Thoracic aorta (tissue), 2 donors: ENCODE measurements at places on chromosomes 5 and 9. TPM values are rescaled to one million over a fixed set of nuclear protein-coding genes. Genes with fewer than 3 reads are reported as not detected.

- DNase-seq: no peak
Measured at GRCh38 chr5:132095424-132095972, 21.9 kb downstream of the CSF2 start.

DNA sequence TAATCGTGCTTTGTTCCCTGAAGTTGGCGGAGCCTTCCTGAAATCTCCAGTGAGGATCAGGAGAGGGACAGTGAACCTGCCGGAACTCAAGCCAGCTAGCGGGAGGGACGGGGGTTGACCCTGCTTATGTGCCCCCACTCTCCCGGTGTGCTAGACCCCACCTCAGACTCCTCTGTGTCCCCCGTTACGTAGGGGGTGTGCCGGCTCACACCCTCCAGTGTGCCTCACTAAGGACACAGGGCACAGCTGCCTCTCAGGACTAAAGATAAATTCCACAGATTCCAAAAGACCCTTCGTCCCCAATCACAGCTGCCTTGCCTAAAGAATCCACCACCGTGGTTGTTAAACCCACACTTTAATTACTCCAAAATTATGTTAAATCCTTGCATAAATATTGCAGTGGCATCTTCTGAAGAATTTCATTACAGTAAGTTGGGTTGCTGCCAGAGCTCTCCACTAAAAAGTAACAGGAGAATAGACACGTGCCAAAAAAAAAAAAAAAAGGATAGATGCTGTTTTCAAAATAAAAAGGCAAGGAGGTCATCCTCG lies 73.7 kb downstream of the GTF3C4 start:
- no peak for DNase-seq

Gene DNAJC18
- 6.9 TPM for total RNA-seq

Gene PRRT1B
- not detected for total RNA-seq

DNA sequence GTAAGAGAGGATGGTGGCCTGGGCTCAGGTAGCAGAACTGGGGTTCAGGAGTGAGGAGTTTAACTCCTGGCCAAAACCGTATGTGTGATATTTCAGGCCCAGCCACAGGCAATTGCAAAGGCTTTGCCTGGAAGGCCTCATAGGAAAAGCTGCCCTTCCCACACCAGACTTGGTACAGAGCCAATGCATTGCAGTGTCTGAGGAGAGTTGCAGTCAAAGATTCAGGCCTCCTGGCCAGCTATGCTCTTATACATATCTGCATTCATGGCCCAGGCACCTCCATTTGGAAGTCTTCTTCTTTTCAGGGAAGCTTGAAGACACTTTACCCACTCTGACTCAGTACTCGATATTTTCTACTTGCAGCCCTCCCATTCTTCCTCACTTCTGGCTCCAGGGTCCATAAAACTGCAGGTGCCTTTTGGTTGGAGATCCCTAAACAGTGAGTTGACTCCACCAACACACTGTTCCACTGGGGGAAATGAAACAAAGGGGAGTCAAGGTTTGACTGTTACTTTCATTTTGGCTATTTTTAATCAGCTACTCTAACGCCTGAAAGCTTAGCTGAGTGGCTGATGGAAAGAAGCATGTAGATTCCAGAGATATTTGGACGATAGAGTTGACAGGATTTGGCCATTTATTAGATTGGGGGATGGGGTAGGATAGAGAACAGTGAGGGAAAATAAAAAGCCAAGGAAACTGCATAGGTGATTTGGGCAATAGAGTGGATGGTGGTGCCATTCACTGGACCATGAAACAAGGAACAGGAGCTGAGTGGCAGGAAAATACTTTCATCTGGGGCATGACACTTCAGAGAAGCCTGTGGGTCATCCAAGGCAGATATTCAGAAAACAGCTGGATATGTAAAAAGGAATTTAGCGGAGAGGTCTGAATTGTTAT lies 30.6 kb upstream of the IL33 start:
- no peak for DNase-seq

DNA sequence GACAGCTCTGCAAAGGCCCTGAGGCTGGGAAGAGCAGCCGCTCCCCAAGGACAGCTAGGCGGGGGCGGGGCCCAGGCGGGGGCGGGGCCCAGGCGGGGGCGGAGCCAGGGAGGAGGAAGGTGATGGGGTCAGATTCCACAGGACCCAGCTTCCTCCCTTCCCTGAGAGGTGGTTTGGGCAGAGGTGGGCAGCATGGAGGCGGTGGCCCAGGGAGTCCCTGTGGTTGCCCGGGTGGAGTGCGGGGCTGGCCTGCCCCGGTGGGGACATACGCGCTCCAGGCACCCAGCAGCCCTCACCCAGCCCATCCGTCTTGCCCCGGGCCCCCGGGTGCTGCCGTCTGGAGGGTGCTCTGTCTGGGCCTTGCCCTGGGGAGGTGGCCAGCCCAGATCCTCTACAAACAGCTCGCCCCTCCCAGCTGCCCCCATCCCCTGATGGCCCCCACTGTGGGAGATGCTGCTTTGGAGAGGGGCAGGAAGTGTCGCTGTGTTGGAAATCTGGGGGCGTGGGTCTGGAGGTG lies 11.0 kb upstream of the RNU6ATAC start:
- DNase-seq: no peak

DNA sequence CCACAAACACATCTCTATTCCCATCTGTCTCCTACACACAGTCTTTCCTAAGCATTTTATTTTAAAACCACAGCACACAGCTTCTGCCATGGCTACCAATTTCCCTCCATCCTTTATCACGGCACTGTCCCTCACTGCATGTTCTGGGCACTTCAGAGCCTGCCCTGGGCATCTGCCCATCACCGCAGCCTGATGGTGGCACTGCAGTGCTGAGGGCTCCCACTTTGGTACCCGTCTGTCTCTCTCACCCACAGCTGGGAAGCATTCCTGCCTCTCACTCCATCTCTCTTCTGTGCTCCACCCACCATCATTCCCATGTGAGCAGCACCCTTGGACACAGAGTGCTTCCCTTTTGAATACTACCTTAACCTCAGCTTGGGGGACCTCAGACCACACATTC lies 31.7 kb downstream of the ZDHHC11 start:
- DNase-seq: no peak

- no peak for DNase-seq
Measured at GRCh38 chr5:94360382-94361130, 257.8 kb downstream of the KIAA0825 start.

DNA sequence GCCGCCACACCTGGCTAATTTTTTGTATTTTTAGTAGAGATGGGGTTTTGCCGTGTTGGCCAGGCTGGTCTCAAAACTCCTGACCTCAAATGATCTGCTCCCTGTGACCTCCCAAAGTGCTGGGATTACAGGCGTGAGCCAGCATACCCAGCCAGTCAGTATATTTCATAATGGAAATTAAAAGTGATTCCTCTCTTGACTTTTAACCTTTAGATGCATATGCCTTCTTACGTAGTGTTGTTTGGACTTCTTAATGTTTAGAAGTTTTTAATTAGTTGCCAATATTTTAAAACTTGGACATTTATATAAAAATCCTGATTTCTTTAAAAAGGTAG lies 22.4 kb downstream of the DENND4C start:
- DNase-seq: no peak

DNA sequence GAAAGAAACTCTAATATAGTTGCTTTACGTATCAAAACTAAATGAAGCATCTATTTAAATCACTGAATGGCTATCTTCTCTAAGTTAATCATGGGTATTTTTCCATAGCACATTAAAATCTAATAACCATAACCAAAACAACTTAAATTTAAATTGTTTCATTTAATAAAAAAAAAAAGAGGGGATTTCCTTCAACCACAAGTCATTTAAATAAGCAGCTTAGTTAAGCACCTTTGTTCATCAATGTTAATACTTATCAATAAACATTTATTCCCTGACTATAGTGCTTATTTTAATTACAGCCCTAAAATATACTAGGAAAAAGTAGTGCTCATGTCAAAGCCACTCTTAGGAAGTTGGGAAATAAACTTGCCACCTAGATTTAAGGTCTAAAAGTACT lies 30.3 kb downstream of the ZNF608 start:
- DNase-seq: no peak

Gene CDKN2B
- 10.0 TPM for total RNA-seq

Gene CCNJL
- total RNA-seq: 0.54 TPM

- DNase-seq: no peak
Measured at GRCh38 chr5:106019261-106019660, 1651.5 kb downstream of the EFNA5 start.

Gene ANKRD31
- not detected for total RNA-seq

Gene DND1
- total RNA-seq: 0.54 TPM

DNA sequence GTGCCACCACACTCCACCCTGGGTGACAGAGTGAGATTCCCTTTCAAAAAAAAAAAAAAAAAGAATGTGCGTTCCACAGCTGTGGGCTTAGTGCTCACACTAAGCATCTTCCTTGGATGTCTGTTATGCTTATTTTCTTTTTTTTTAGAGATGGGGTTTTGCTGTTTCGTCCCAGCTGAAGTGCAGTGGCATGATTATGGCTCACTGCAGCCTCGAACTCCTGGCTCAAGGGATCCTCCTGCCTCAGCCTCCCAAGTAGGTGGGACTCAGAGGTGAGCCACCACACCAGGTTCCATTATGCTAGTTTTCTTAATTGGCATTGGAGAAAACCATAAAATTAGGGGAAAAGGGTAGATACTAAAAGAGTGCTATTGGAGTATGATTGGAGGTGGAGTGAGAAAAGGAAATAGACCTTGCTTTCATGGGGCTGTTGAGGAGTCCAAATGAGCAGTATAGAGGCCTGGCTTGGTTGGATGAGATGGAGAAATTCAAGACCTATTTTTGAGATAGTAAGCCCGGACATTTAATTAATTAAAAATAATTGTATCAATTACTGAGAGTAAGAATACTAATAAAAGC lies 978 bp upstream of the BRD3OS start:
- DNase-seq: no peak

- DNase-seq: no peak
Measured at GRCh38 chr5:146209714-146210113, 6.3 kb downstream of the RBM27 start.

DNA sequence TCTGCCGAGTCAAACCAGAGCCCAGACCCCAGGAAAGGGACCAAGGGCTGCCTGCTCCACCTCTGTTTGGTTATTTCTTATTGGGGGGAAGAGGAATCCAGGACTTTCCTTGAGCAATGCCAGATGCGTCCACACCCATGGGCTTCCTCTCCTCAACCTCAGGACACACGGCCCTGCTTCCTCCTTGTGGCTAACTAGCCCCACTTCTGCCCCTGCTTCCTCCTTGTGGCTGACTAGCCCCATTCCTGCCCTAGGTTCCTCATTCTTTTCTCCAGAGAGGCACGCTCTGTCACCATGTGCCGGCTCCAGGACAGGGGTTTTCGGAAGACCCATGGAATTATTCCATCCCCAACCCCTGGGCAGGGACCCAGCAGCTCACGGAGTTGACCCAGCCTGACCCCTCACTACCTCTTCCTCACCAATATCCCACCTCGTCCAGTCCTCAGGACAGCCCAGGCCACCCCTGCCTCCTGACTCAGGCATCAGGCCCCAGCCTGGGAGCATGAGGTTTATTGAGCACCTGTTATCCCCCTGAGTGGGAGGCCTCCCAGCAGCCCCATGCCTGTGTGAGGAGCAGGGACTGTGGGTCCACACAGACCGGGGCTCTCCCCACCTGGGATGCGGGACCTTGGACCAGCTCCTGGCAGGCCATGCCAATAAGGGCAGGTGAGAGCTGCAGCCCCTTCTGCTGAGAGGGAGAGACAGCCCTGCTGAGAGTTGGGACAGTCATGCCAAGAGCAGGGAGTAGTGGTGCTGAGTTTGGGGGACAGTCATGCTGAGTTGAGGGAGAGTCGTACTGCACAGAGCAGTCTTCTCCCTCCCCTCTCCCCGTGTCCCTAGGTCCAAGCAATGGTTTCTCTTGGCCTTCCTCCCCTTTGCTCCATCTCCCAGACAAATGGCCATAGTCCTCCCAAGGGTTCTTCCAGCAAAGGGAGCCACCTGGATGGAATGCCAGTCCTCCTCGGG lies 11.8 kb upstream of the FCN1 start:
- DNase-seq: no peak

Gene THBS4
- total RNA-seq: 13.5 TPM

DNA sequence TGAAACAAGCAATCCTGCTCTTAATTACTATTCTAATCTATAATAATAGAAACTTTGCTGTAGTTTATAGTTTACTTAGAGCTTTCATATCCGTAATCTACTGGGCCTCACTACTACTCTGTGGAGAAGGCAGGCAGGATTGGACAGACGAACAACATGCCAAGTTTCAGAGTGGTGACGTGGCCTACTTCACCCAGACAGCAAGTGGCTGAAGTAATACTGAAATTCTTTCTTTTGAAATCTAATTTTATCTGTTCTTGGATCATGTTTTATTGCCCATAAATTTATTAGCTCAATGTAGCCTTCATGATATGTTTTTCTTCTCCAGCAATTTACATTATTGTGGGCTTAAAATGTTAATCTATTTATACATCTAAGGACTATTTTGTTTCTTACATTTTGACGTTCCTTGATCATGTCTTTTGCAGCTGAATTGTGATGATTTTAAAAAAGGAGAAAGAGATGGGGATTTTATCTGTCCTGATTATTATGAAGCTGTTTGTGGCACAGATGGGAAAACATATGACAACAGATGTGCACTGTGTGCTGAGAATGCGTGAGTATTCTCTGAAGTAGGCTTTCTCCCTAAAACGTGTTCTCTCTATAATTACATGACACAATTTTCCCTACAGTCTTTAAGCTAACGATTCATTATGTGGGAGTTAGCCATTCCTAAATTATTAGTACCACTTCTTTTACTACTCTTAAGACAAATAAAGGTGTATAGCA lies 22.4 kb downstream of the SPINK5 start:
- no peak for DNase-seq

- DNase-seq: no peak
Measured at GRCh38 chr5:59660737-59661136, 232.8 kb downstream of the PDE4D start.

Gene TAF11L5
- not detected for total RNA-seq

DNA sequence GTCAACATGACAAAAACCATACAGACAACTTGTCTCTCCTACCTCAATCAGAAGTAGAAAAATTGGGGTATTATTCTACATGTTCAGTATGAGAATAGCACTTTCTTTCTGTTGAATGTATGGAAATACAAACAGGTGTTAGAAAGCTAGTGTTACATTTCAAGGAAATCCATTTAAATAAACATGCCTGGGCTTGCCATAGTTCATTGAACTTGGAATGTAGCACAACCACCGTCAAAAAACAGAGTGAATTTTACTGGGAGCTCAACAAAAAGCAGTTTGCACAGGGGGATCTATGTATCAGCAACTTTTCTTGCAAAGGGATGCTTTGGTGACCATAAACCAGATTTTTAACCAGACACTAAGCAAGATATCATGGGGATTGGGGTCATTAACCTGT lies 307.9 kb upstream of the SMARCA2 start:
- DNase-seq: no peak

DNA sequence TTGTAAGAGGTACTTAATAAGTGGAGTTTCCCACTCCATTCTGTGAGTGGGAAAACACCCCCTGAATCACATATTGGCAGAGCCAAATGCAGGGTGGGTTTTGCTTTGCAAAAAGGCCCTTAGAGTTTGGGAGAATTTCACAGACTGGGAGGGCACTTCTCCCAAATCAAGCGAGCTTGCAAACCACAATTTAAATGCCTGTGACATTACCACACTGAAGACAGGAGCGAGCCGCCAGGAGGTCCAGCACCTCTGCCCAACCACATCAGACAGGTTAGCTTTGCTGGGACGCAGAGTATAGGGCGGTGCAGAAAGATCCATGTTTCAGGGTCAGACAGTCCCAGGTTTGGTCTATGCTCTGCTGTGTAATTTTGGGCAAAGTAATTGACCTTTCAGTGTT lies 2.3 kb downstream of the ALAD start:
- DNase-seq: no peak

GRCh38 chr9:121485623-121486022 lies 14.0 kb downstream of the GGTA1 start:
- no peak for DNase-seq

- DNase-seq: no peak
Measured at GRCh38 chr9:120307599-120307998, 272.4 kb downstream of the CDK5RAP2 start.
